Activated T-cell treated with anti-CD3 and anti-CD28 coated beads, Interleukin-2, amount 50 U/mL, for 24 hours (primary cell): ENCODE measurements at places on chromosomes 11 and 22.

DNA sequence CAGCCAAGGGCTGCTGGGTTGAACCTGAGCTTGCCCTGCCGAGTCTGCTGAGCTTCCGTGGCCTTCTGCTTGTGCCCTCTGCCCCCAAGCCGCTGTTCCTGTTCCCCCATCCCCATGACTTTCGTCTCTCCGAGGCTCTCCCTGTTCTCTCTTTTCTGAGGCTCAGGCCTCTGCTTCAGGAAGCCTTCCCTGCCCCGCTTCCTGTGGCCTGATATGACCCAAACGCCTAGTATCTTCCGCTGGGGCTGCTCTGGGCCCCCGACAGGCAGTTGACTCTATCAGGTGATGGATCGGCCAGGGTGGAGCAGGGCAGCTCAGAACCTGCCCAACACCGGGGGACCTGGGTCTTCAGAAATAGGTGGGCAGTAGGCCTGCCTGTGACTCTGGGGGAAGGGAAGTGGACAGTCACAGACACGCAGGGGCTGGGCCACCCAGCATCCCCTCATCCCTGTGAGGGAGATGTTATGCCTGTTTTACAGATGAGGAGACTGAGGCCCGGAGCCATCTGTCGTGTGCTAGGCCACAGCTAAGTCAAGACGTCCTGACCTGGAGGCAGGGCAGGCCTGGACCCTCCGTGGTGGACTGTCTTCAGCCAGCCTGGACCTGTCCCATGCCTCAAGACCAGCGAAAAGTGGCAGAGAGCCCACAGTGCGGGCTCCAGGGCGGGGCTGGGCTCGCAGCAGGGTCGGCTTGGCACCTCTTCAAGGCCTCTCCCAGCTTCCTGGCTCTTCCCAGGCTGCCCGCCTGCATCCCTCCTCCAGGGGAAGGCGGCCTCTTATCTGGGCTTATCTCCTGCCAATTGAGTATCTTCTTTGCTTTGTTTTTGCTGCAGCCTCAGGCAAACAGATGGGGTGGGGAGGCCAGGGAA, 16.2 kb downstream of the BAD start:
- peak overlapping the region; percentile 98 for H3K4me3 ChIP-seq
- no peaks in the 10 kb centered on the region for H3K27me3 ChIP-seq
- H3K4me1 ChIP-seq = peaks cover 25% of the 10 kb centered on the region
- H3K36me3 ChIP-seq = peaks cover 42% of the 10 kb centered on the region

- H3K27me3 ChIP-seq = no peaks in the 10 kb centered on the region
- H3K27ac ChIP-seq = no peak overlapping the region
- H3K36me3 ChIP-seq = no peaks in the 10 kb centered on the region
- DNase-seq = no peak
- H3K4me3 ChIP-seq = no peak overlapping the region
Observed at GRCh38 chr11:65506290-65506771, 7.5 kb downstream of the MALAT1 start.

DNA sequence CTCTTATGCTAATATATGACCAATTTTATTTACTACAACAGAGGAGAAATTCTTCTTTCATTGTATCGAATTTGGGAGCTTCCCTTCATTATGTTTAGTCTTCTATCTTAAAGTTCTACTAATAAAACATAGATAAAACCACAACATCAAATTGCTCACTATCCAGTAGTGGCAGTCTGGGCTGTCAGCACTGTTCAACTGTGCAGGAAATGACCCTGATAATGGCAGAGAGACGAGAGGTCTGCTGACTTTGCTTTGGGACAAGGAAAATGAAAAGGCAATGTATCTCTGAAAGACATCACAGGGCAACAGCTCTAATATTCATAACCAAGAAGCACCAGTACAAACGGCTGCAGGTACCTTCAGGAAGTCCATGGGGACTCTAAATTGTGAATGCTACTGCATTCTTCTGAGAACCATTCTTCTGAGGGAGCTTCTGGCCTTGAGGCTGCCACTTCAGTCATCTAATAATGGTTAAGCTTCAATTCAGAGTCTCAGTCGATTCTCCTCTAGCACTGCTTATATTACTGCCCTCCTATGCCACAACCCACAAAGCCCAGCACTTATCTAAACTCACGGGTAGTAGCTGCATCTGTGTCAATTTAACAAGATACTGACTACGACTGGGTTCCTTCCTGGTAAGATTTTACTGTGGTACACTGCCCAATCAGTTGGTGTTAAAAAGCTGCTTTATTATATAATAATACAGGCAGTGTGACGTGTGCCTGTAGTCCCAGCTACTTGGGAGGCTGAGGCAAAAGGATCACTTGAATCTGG, 44.2 kb downstream of the CKAP5 start:
- peaks cover 87% of the 10 kb centered on the region for H3K36me3 ChIP-seq
- no peaks in the 10 kb centered on the region for H3K4me1 ChIP-seq
- no peaks in the 10 kb centered on the region for H3K27me3 ChIP-seq
- H3K27ac ChIP-seq = no peak overlapping the region

GRCh38 chr11:75919525-75919924, 104.5 kb downstream of the UVRAG start:
- no peaks in the 10 kb centered on the region for H3K27me3 ChIP-seq
- H3K4me1 ChIP-seq = peaks cover 10% of the 10 kb centered on the region

GRCh38 chr22:41425660-41426365, 20.8 kb downstream of the TOB2 start:
- H3K27me3 ChIP-seq = no peaks in the 10 kb centered on the region
- H3K27ac ChIP-seq = peak overlapping the region; percentile 84
- H3K4me3 ChIP-seq = no peak overlapping the region
- peaks cover 44% of the 10 kb centered on the region for H3K36me3 ChIP-seq
- peaks cover 15% of the 10 kb centered on the region for H3K4me1 ChIP-seq
- no peak for DNase-seq

DNA sequence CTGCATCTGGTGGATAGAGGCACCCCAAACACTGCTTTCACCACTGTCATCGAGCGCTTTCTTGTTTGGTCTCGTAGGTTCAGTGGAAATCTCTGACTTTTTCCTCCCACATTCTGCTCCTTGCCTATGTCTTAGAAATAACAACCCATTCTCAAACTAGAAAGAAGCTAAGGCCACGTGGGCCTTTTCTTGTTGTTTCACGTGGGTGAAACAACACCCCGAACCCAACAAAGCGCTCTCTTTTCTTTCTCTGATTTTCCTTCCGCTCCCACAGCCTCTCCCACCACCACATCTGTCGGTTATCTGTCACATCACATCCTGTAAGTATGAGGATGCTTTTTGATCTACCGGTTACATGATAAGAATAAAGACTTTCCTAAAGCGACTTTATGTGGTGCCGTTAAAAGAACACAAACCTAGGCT, 77.1 kb downstream of the LINC01488 start:
- H3K36me3 ChIP-seq = no peaks in the 10 kb centered on the region
- H3K4me3 ChIP-seq = peak overlapping the region; percentile 31
- H3K27me3 ChIP-seq = peaks cover 49% of the 10 kb centered on the region
- peak; percentile 43 for DNase-seq
- peak overlapping the region; percentile 16 for H3K27ac ChIP-seq

DNA sequence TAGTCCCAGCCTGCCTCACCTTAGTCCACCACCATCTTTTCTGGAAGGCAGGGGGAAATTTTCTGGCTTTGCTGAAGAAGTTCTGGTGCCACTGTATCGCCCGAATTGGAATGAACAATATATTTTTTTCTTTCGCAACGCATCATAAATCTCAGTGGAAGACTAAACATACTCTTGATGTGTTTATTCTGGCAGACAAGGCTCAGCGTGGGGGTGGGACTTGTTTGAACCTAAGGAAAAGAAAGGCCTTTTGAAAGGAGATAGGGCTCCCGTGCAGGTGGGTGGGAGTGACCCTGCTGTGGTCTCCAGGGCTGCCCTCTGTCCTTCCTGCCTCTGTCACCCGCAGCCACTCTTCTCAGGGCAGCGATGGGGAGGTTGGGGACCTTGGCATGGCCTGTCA, 42.5 kb downstream of the CD82 start:
- peak overlapping the region; percentile 89 for H3K27ac ChIP-seq
- no peak for DNase-seq
- H3K36me3 ChIP-seq = peaks cover 95% of the 10 kb centered on the region

DNA sequence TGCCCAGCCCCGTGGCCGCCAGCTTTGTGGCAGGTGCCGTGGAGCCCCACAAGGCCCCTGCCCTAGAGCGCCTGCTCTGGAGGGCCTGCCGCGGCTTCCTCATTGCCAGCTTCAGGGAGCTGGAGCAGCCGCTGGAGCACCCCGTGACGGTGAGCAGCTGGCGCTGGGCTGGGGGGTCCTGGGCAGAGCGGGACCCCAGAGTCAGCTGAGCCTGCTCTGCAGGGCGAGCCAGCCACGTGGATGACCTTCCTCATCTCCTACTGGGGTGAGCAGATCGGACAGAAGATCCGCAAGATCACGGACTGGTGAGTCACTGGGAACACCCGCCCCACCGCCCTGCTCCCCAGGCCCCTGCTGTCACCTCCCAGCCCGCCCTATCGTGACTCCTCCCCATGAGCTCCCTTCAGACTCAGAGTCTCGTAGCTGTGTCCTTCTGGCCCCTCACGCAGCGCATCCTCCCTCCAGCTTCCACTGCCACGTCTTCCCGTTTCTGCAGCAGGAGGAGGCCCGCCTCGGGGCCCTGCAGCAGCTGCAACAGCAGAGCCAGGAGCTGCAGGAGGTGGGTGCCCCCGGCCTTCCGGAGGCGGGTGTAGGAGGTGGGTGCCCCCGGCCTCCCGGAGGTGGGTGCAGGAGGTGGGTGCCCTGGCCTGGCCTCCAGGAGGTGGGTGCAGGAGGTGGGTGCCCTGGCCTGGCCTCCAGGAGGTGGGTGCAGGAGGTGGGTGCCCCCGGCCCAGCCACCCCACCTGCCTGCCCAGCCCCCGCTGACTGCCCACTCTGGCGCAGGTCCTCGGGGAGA, 4.7 kb downstream of the TCIRG1 start:
- DNase-seq = no peak
- H3K4me3 ChIP-seq = no peak overlapping the region
- H3K4me1 ChIP-seq = peaks cover 16% of the 10 kb centered on the region
- peaks cover 57% of the 10 kb centered on the region for H3K36me3 ChIP-seq

GRCh38 chr11:68523743-68524142, 63.2 kb downstream of the PPP6R3 start:
- peaks cover 84% of the 10 kb centered on the region for H3K4me1 ChIP-seq
- no peak for DNase-seq
- peaks cover 100% of the 10 kb centered on the region for H3K36me3 ChIP-seq
- H3K27me3 ChIP-seq = no peaks in the 10 kb centered on the region

DNA sequence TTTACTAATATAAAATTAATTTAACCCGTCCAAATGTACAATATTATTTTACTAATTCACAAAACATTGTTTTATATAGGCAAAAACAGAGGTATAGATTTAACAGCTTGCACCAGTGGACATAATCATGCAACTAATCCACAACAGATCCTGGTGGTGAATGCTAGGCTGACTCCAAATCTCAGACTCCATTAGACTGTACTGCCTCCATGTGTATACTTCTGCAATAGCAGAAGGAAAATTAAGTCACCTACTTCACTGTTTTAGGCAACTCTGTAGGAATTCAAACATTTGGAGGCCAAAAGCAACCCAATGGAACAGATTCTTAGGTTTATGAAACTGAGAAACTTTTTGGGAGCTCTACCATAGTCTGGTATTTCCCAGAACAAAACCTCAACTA, 30.0 kb upstream of the RAB39A start:
- no peaks in the 10 kb centered on the region for H3K27me3 ChIP-seq
- H3K4me3 ChIP-seq = no peak overlapping the region
- H3K36me3 ChIP-seq = no peaks in the 10 kb centered on the region

GRCh38 chr22:37171662-37172061, 16.4 kb downstream of the C1QTNF6 start:
- no peak for DNase-seq
- H3K36me3 ChIP-seq = no peaks in the 10 kb centered on the region
- H3K27ac ChIP-seq = no peak overlapping the region
- no peak overlapping the region for H3K4me3 ChIP-seq
- peaks cover 56% of the 10 kb centered on the region for H3K4me1 ChIP-seq

- H3K27ac ChIP-seq = no peak overlapping the region
- peaks cover 8% of the 10 kb centered on the region for H3K27me3 ChIP-seq
- H3K4me3 ChIP-seq = no peak overlapping the region
- no peaks in the 10 kb centered on the region for H3K4me1 ChIP-seq
- no peak for DNase-seq
Observed at GRCh38 chr11:130181295-130182272, 22.0 kb downstream of the ST14 start.

DNA sequence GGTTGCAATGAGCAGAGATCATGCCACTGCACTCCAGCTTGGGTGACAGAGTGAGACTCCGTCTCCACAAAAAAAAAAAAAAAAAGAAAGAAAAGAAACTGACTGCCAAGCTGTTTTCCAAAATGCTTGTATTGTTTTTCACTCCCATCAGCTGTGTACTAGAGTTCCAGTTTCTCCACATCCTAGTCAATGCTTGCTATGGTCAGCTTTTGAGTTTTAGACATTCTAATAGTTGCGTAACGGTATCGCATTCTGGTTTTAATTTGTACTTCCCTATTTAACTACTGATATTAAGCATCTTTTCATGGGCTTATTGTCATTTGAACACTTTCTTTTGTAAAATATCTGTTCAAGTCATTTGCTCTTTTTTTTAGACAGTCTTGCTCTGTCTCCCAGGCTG, 55.7 kb downstream of the TSPAN18 start:
- no peaks in the 10 kb centered on the region for H3K27me3 ChIP-seq
- no peaks in the 10 kb centered on the region for H3K36me3 ChIP-seq
- no peak for DNase-seq
- H3K4me3 ChIP-seq = no peak overlapping the region
- no peak overlapping the region for H3K27ac ChIP-seq
- H3K4me1 ChIP-seq = peaks cover 8% of the 10 kb centered on the region

- no peak overlapping the region for H3K4me3 ChIP-seq
- H3K27ac ChIP-seq = no peak overlapping the region
- peaks cover 6% of the 10 kb centered on the region for H3K4me1 ChIP-seq
- H3K36me3 ChIP-seq = peaks cover 55% of the 10 kb centered on the region
Observed at GRCh38 chr11:129922674-129923073, 27.3 kb upstream of the NFRKB start.

DNA sequence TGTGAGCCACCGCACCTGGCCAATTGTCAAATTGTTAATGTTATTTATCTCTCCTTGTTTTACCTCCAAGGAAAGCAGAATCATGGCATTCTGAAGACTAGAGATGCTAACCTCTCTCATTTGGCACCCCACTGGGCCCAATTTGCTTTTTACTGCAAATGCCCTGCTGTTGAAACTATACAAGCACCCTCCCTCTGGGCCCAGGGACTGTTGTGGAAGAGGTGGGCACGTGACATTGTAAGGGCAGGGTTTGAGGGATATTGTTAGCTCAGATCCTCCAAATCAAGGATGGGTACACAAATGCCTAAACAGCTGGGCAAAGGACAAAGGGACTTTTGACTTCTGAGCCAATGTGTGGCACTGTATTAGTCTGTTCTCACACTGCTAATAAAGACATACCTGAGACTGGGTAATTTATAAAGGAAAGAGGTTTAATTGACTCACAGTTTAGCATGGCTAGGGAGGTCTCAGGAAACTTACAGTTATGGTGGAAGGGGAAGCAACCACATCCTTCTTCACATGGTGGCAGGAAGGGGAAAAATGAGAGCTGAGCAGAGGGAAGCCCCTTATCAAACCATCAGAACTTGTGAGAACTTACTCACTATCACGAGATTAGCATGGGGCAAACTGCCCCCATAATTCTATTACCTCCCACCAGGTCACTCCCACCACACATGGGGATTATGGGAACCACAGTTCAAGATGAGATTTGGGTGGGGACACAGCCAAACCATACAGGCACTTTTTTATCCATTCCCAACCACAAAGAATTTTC, 6.5 kb upstream of the ALDH3B2 start:
- H3K27me3 ChIP-seq = peaks cover 6% of the 10 kb centered on the region
- DNase-seq = no peak
- no peaks in the 10 kb centered on the region for H3K36me3 ChIP-seq
